ENCODE measurements at places on chromosomes 4 and X.

GRCh38 chr4:110170861-110171260 lies 27.6 kb downstream of the ELOVL6 start:
- no peak for DNase-seq

GRCh38 chr4:172202480-172203076 lies 389.4 kb downstream of the GALNTL6 start:
- peak; percentile 41 for DNase-seq

- DNase-seq, result no peak
Observed at GRCh38 chrX:129540722-129541184, 694 bp downstream of the OCRL start.

DNA sequence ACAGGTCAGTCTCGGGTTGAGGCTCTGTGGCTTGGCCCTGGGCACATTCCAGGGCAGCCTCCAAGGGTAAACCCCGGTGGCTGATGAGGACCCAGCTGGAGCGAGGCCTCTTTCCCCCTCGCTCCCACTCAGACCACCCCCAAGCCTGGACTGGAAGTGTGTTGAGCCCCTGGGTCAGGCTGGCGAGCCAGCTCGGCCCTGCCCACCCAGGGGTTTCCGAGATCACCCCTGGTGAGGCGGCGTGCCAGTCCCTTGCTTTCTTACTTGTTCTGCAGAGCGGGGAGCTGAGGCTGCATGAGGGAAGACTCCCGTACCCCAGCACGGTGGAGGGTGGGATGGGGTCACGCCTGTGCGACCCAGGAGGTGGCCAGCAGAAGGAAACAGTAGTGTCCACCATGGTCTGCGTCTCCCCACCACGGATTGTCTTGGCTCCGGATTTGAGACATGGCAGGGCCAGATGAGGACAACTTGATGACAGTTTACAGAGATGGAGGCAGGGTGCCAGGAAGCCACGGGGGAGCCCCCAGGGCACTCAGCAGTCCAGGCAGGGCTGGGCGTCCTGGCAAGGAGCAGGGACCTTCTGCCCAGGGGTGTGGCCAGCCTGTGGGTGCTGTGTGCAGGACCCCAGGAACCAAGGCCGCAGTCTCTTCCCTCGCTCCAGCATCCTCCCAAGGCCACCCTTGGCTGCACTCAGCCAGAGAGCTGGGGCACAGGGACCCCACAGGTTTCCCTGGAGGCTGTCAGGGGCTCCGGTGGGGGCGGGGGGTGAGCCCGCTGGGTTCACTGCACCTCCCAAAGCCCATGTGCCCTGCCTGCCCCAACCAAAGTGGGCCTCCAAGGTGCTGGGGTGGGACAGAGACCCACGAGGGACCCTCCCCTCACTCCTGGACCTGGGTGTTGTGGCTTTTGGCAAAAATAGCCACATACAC lies 6.6 kb upstream of the FGFRL1 start:
- DNase-seq, result no peak

- peak; percentile 20 for DNase-seq
Observed at GRCh38 chrX:106670631-106671030, 55.9 kb upstream of the RNF128 start.

GRCh38 chr4:99856166-99856565 lies 38.1 kb downstream of the LAMTOR3 start:
- DNase-seq, result peak; percentile 27

- no peak for DNase-seq
Observed at GRCh38 chrX:79592259-79592658, 225.1 kb upstream of the ITM2A start.

- no peak for DNase-seq
Observed at GRCh38 chr4:74314329-74314728, 6.1 kb downstream of the EPGN start.

- DNase-seq, result no peak
Observed at GRCh38 chrX:73289039-73289438, 74.4 kb upstream of the NAP1L2 start.

DNA sequence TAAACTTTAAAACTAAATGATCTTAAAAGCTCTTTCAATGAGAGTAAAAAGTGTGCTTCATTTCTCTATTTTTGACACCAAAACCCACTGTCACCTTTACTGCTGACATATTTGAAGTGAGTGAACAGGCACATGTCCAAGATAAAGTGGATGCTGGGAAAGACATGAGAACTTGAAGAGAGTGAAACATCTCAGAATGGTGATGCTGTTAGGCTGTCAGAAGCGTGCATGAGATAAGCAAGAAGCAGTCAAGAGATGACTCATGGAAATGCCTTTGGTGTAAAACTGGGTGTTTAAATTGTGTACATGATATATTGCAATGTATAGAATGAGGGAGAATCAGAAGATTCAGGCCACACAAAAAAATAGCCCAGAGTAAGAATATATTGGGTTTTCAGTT lies 21.8 kb upstream of the GBA3 start:
- peak; percentile 64 for DNase-seq

DNA sequence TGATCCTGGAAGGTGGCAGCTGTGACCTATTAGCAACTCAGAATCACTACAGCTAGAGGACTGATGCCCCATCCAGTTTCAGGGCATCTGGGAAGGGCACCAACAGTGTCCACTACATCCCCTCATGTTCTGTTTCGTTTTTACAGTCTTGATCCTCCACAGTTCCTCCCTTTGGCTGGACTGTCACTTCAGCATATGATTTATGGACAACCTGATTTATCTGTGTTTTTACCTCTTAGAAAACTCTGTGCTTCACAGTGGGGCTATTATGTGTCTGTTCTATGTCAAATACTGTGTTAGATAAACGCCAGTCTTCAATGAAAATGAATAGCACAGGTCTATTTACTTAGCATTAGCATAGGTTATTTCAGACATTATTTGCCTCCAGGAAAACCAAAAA lies 63.1 kb upstream of the GRPR start:
- no peak for DNase-seq

DNA sequence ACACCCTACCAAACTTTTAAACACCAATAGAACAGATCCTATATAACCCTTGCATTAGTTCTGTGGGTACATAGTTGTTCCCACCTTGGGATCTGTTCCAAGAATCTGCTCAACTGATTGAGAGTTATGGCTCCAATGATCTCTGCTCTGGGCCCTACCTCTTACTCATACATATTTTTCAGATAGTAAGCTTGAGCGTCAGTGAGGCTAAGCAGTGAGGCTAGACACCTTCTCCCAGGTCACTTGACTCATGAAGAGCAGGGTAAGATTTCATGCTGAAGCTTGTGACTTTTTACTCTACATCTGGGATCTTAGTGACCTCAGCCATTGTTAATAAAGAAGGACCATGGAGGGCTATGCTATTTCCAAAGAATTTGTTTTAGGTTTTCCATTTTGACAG lies 23.1 kb upstream of the TNIP3 start:
- DNase-seq, result peak; percentile 14

DNA sequence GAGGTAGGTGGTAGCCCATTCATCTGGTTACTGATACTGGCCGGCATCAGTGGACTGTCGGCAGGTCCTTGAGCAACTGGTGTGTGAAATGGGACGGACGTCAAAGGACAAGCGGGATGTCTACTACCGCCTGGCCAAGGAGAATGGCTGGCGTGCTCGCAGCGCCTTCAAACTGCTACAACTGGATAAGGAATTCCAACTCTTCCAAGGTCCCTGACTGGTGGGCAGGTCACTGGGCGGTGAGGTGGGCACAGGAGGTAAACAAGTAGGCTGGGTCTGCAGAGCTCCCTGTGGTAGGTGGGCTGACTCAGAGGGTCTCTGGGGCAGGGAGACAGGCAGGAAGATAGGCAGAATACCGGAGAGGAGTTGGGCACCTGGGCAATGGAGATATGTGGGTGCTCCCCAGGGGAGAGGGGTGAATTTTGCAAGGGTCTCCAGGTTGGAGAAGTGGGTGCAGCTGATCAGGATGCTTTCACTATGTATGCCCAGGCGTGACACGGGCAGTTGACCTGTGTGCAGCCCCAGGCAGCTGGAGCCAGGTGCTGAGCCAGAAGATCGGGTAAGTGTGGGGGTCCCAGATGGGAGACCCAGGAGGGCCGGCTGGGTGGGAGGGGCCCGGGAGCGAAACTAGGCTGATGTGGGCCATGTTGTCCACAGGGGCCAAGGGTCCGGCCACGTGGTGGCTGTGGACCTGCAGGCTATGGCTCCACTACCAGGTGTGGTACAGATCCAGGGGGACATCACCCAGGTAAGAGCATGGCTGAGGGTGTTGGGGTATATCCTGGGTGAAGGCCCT lies 2.2 kb downstream of the FTSJ1 start:
- no peak for DNase-seq

DNA sequence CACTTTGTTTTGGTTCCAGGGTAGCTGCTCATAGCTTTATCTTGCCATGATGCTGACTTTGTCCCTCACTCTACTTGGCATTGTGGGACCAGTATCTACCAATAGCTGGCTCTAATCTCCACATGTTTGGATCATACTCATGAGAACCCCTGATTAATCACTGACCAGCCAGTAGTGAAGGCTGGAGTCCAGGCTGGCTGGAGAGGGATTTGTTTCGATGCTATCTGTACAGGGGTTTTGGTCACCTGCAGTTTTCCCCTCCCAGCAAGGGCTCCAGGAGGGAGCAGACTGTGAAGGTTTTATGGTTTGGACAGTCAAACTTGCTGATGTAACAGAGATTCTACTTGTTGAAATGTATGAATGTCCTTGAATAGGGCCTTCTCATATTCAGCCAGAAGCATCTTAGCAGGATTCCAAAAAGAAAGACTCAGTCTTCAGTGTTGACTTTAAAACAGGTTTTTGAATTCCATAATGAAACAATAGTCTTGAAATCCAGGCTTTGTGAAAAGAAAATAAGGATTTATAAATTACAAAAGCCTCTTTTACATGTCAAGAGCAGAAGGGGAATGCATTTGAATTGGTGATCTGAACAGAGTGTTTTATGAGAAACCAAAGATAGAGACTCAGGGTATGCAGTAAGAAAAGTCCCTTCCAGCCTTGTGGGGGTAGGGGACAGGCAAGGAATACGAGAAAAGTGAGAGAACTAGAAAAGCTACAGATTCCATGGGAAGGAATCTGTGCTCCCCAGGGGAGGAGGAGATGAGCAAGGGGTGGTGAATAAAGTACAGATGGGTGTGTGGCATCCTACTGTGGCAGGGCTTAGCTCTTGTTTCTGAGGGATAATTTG lies 103.1 kb upstream of the SHISA3 start:
- DNase-seq, result no peak

GRCh38 chr4:90237751-90238530 lies 110.7 kb downstream of the CCSER1 start:
- no peak for DNase-seq

DNA sequence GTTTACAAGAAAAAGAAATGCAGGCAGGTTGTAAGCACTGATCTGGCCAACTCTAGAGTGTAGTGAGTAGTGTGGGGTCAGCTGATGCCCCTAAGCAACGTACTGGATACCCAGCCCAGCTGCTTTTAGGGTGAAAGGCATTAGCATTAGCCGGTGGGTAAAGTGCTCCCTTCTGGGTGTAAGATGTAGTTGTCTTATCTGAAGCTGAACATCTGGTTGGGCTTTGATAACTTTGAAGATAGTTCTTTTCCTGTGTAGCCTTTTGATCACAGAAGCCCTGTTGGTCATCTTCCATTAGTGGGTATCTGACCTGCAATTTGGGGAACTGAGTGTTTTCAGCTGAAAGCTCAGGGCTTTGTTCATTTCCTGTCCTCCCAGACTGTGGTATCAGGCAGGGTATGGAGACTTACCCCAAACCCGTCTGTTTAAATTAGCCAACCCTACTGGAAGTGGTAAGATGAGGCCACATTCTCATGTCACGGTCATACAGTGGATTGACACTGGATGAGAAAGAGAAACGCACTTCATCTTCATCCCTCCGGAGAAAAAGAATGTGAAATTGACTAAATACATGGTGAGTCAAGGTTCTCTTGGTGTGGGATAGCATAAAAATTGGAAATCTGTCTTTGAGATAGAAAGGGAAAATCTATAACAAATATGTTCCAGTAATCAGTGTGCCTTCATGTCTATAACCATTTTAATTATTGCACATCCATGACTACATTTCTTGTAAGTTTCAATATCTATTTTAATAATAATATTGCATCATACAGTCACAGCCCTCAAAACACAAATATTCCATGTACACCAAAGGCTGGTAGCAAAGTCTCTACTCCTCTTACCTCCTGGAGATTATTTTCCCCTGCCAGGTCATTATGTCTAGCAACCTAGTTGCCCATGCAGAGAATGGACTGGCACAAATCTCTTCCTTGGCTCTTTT lies 8.7 kb downstream of the RHOH start:
- no peak for DNase-seq

- peak; percentile 46 for DNase-seq
Observed at GRCh38 chr4:76607266-76607799, 172.3 kb downstream of the SHROOM3 start.

- DNase-seq, result peak; percentile 16
Observed at GRCh38 chr4:151147000-151147399, 47.6 kb downstream of the RPS3A start.

- no peak for DNase-seq
Observed at GRCh38 chr4:102647117-102647516, 113.7 kb downstream of the MANBA start.

GRCh38 chrX:5780821-5781220 lies 447.8 kb downstream of the NLGN4X start:
- peak; percentile 16 for DNase-seq

- DNase-seq, result no peak
Observed at GRCh38 chr4:3512279-3512678, 19.9 kb downstream of the LRPAP1 start.

- no peak for DNase-seq
Observed at GRCh38 chr4:140529434-140529833, 5.5 kb downstream of the ELMOD2 start.

- DNase-seq, result no peak
Observed at GRCh38 chr4:99564921-99565320, 1.1 kb upstream of the TRMT10A start.

- DNase-seq, result peak; percentile 8
Observed at GRCh38 chr4:37827030-37827685, 672 bp downstream of the PGM2 start.

DNA sequence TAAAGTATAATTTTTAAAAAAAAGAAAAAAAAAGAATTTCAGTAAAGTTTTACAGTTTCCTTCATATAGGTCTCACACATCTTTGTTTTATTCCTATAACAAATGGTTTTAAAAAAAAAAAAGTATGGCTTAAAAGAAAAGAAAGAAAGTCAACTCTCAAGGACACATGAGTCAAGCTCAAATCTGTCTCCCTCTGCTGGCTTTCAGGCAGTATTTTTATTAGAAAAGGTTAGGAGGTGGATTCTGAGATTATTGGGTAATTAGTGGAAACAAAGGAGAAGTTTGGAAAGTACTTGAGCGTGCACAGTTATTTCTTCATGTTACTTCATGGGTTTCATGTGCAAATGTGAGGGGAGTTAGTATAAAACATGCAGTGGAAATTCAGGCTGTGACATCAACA lies 36.6 kb upstream of the BTC start:
- DNase-seq, result no peak

- DNase-seq, result no peak
Observed at GRCh38 chr4:143768007-143768591, 67.6 kb upstream of the FREM3 start.

- peak; percentile 32 for DNase-seq
Observed at GRCh38 chrX:53223955-53224859, 800 bp downstream of the KDM5C start.

- peak; percentile 39 for DNase-seq
Observed at GRCh38 chr4:188992706-188993105, 853.5 kb downstream of the TRIML1 start.

DNA sequence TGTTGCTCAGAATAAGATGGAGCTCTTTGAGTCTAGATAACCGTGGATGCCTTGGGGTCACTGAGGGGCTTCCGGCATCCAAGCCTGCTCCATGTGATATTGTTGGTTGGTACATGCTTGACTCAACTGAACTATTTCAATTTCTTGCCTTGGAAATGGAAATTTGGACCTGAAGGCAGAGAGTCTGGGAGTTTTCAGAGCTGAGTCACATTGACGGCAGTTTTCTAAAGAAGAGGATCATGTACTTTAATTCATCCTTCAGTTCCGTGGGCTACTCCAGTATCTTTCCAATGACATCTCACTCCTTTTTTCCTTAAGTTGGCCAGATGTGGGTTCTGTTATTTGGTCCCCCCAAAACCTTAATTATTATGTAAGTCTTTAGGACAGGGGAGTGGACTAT lies 100.5 kb downstream of the MFAP3L start:
- DNase-seq, result no peak

Data from fibroblast of upper back skin (primary cell).